ENCODE measurements at places on chromosomes 2 and 18. TPM values are rescaled to one million over a fixed set of nuclear protein-coding genes. Genes with fewer than 3 reads are reported as not detected.

GRCh38 chr2:188158337-188159100 is 133.2 kb upstream of the GULP1 start:
- no peak for DNase-seq

DNA sequence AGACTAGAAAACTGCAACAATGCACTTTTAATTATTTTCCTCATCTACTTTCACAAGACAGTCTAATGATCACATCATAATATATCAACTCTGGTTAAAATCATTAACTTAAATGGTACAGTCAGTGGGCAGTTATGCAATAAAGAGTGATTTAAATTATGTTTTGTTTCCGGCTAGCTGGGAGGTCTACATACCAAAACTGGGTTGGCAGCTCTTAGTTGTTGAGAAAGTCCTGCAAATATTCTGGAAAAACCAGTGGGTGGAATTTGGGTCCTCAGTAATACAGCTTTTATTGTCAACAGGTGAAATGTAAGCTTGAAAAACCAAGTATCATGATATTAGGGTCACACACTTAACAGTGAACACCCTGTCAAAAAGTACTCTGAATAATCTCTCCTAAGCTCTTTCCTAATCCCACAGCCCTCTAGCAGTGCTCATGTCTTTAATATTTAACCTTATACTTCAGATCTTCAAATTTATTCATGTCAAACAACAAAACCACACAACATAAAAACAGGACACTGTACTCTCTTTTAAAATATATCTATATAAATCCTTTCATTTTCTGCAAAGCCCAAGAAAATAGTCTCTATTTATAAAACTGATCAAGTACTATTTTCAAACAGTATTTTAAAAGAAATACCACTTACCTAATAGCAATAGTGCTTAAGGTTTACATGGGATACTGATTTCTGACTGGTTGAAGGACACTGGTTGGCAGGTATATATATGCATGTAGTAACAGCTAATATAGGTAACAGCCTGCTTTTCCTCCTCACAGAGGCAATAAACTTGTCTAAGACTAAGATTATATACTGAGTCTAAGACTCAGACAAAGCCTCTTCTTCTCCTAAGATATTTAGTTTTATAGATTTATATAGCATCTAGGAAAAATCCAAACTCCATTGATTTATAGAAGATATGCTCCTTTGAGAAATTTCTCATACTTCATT is 103.8 kb downstream of the GAREM1 start:
- no peak for DNase-seq

- DNase-seq: no peak
Measured at GRCh38 chr2:164859251-164859818, 17.7 kb upstream of the COBLL1 start.

- DNase-seq: no peak
Measured at GRCh38 chr18:5768454-5768853, 126.9 kb downstream of the TMEM200C start.

GRCh38 chr18:32724071-32724749 is 48.6 kb downstream of the KLHL14 start:
- no peak for DNase-seq

DNA sequence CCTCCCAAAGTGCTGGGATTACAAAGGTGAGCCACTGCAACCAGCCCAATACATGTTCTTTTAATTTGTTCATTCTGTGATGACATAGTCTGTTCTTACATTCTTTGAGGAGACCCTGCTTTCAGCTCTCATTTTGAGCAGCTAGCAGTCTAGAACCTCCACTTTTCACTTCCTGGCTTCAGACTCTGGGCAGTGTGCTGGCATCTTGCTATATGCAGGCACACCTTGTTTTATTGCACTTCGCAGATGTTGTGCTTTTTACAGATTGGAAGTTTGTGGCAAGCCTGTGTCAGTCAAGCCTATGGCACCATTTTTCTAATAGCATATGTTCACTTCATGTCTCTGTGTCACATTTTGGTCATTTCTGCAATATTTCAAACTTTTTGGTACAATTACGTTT is 72.4 kb downstream of the PRKCE start:
- DNase-seq: no peak

- DNase-seq: no peak
Measured at GRCh38 chr18:40148960-40149359, 1806.1 kb upstream of the PIK3C3 start.

DNA sequence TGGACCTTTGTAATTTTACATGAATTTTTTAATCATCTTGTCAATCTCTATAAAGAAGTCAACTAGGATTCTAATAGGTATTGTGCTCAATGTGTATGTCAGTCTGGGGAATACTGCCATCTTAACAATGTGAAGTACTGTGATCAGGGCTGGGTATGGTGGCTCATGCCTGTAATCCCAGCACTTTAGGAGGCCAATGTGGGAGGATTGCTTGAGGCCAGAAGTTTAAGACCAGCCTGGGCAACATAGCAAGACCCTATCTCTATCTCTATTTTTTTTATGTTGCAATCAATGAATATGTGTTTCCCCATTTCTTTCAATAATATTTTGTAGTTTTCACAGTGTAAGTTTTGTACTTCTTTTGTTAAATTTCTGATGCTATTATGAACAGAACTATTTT is 185.0 kb downstream of the DYM start:
- no peak for DNase-seq

- DNase-seq: no peak
Measured at GRCh38 chr2:18903750-18904149, 314.4 kb upstream of the NT5C1B start.

GRCh38 chr2:61158356-61158955 is 3.5 kb upstream of the C2orf74 start:
- DNase-seq: no peak

GRCh38 chr2:158178646-158179045 is 77.0 kb downstream of the UPP2 start:
- DNase-seq: no peak

- DNase-seq: no peak
Measured at GRCh38 chr2:226799976-226800940, 638 bp upstream of the IRS1 start.

CCDC150 gene
- total RNA-seq: 11.8 TPM

ZRANB3 gene
- total RNA-seq: 6.2 TPM

SLC66A3 gene
- 23.8 TPM for total RNA-seq

NEDD4L gene
- 4.6 TPM for total RNA-seq

Measured in activated CD4-positive, alpha-beta memory T cell treated with anti-CD3 and anti-CD28 coated beads, Interleukin-2, amount 10 ng/mL, durations not matched to agents 7 days and 5 days (primary cell).